Stimulated activated CD8-positive, alpha-beta memory T cell treated with anti-CD3 and anti-CD28 coated beads, Interleukin-2, amount 100 ng/mL, for 48 hours (primary cell): ENCODE measurements at places on chromosomes 7 and 10.

DNA sequence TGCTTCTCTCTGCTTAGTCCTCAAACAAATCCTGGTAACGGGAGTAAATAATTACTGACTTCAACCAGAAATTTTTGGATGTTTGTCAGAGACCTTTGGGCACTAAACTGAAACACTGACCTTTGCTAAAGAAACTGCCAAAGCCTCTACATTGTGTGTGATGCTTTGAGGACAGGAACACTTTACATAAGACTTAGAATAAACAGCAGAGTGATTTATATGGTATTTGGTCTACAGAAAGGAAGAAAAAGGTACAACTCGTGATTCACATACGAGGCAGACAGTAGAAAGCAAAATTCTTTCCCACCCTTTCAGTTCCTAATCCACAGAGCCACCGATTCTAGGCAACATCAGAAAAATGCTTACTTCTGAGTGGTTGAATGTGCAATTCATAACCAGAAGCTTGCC lies 59.8 kb downstream of the SLC16A12 start:
- DNase-seq, result no peak

DNA sequence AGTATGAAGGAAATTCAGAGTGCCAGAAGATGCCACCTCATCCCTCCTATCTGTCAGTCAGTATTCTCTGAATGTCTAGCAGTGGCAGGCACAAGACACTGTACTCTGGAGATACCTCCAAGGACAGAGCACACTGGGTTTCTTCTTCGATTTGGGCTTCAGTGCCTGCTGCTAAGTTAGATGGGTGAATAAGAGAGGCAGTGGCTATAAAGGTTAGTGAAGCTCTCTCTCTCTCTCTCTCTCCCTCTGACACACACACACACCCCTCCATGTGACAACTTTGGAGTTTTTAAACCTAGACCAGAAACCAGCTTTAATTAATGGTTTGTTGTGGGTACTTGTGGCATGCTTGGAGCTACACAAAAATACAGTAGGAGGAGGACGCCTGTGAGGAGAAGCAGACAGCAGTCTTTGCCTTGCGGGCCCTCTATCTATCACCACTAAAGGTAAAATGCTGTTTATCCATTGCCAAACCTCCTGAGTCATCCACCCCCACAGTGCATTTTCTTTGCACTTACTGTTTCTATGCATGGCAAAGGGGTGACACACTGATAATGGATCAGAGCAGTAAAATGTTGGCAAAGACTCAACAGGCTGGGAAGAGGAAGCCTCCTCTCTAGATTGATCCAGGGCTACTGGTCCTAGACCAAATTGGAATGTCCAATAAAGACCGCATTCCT lies 102.5 kb downstream of the TRIL start:
- DNase-seq, result no peak

DNA sequence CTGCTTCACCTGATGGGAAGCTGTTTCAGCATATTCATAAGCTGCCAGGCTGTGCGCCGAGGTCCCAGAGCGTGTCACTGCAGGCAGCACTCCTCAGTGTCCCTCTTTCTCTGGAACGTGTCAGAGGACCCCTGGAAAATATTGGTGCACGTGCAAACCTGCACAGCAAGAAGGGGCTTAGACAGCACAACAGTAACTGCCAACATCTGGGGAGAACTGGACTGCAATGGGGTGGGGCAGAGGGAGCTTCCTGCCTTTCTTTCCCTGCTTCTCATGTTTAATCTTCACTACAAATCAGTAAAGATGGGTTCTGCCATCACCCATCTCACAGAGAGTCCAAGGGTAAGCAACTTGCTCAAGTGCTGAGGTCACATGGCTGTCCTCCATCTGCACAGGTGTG lies 86.5 kb upstream of the GPR26 start:
- no peak for DNase-seq

DNA sequence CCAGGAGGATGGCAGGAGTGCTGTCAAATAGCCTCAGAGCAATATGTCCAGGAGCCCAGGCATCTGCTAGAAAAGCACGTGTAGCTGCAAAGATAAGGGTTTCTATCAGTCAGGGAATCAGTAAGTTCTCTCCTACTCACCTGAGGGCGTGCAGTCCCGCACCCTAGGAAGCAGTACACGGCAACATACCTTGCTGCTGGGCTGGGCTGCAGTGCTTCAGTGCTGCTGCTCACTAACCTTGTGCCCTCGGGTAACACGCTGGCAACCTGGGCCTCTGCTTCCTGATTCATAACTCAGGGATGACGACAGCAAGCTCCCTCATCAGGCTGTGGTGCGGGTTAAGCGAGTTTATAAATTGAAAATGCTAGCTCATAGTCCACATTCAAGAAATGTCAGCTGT lies 29.5 kb upstream of the CCNY start:
- no peak for DNase-seq
